Testis (tissue), 5 donors: ENCODE measurements at places on chromosomes 7 and 10. TPM values are rescaled to one million over a fixed set of nuclear protein-coding genes. Genes with fewer than 3 reads are reported as not detected.

C7orf33 gene
- polyA plus RNA-seq = not detected

OR2AE1 gene
- not detected for polyA plus RNA-seq

GIMAP7 gene
- 3.4 TPM for polyA plus RNA-seq

PLCE1 gene
- polyA plus RNA-seq = 4.2 TPM

- H3K27ac ChIP-seq = no peak overlapping the region
- H3K27me3 ChIP-seq = no peaks in the 10 kb centered on the region
- no peak for DNase-seq
- H3K36me3 ChIP-seq = no peaks in the 10 kb centered on the region
Measured at GRCh38 chr10:35092851-35093250, 2.7 kb upstream of the CUL2 start.

DNA sequence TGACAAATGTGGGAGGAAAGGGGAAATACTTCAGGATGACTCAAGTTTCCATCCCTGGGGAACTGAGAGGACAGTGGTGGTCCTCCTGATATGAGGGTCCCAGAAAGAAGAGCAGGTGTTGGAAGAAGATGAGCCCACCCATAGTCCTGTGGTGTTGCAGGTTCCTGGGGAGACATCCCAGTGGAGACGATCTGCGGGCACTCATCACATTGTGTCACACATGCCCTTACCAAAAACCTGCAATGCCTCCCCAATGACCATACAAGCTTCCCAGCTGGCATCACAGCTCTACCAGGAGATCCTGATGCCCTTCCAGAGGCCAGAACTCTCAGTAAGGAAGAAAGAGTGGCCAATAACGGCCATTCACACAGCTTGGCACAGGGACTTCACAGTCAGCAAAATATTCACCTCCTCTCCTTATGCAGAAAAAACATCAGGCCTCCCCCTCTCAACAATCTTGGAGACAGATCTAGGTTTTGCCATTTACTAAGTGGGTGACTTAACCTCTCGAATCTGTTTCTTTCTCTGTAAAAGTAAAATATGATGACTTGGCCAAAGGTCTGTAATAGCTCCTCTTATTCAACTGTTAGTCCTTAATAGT, 9.0 kb downstream of the PUS7 start:
- no peak overlapping the region for H3K27ac ChIP-seq
- H3K36me3 ChIP-seq = no peaks in the 10 kb centered on the region
- no peak overlapping the region for H3K4me3 ChIP-seq
- no peaks in the 10 kb centered on the region for H3K4me1 ChIP-seq
- no peaks in the 10 kb centered on the region for H3K27me3 ChIP-seq

DNA sequence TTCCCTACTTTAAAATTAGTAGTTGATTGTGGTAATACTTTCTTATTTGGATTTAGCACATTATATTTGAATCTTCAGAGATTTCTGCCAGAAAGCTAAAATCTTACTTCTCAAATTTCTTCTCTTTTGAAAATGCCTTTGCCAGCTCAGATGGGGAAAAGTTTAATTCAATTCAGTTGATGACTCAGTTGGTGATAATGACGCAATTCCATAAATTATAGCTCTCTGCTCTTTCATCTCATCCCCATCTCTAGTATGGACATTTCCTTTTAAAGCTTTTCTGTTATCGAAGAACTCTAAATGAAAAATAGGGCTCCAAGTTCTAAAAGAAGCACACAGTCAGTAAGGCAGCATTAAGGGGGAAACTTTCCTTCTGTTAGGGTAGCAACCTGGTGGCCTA, 25.5 kb downstream of the RNLS start:
- DNase-seq = no peak
- no peak overlapping the region for H3K27ac ChIP-seq
- H3K4me1 ChIP-seq = no peaks in the 10 kb centered on the region
- H3K36me3 ChIP-seq = no peaks in the 10 kb centered on the region
- no peak overlapping the region for H3K4me3 ChIP-seq

GRCh38 chr10:11757821-11758463, 15.8 kb downstream of the ECHDC3 start:
- H3K36me3 ChIP-seq = no peaks in the 10 kb centered on the region
- H3K4me3 ChIP-seq = no peak overlapping the region
- peak; percentile 91 for DNase-seq
- no peaks in the 10 kb centered on the region for H3K27me3 ChIP-seq

DNA sequence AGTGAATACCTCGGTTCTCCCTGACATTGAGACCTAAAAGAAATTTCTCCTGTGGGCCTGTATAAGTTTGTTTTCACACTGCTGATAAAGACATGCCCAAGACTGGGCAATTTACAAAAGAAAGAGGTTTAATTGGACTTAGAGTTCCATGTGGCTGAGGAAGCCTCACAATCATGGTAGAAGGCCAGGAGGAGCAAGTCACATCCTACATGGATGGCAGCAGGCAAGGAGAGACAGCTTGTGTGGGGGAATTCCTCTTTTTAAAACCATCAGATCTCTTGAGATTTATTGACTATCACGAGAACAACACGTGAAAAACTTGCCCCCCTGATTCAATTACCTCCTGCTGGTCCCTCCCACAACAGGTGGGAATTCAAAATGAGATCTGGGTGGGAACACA, 6.7 kb downstream of the TMEM72 start:
- H3K4me3 ChIP-seq = no peak overlapping the region
- no peaks in the 10 kb centered on the region for H3K36me3 ChIP-seq
- no peak for DNase-seq
- no peaks in the 10 kb centered on the region for H3K27me3 ChIP-seq

DNA sequence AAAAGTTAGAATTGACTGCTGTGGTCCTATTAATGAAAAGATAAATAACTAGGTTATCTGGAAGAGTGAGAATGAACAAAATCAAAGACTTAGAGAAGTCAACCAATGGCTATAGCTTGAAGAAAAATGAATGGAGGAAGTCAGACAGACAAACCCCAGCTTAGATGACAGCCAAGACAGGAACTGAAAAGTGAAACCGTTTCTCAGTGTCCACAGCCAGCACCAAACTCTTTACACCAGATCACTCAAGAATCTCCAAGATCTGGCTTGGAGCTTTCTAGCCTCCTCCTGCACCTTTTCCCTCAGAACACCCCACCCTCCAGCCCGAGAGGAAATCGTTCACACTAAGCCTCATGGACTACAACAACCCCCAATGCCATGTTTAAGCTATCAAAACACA, 167.0 kb downstream of the SFMBT2 start:
- no peaks in the 10 kb centered on the region for H3K27me3 ChIP-seq
- no peaks in the 10 kb centered on the region for H3K4me1 ChIP-seq
- H3K4me3 ChIP-seq = no peak overlapping the region
- no peak for DNase-seq
- no peak overlapping the region for H3K27ac ChIP-seq

DNA sequence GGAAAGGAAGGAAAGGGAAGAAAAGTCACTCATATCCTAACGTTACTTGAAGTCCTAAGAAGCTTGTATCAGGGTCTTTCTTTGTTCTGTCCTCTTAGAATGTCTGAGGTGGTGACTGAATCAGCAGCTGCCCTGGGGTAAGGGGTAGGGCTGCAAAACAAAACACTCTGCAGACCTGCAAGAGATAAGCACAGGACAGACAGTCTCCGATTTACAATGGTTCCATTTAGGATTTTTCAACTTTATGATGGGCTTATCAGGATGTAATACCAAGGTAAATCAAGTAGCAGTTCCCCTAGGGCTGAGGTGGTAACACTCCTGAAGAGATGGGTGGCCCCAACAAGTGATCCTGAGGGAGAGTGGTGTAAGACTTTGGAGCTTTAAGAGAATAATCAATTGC, 16.5 kb downstream of the KDM7A start:
- no peaks in the 10 kb centered on the region for H3K36me3 ChIP-seq
- no peaks in the 10 kb centered on the region for H3K27me3 ChIP-seq
- DNase-seq = no peak
- no peak overlapping the region for H3K27ac ChIP-seq

DNA sequence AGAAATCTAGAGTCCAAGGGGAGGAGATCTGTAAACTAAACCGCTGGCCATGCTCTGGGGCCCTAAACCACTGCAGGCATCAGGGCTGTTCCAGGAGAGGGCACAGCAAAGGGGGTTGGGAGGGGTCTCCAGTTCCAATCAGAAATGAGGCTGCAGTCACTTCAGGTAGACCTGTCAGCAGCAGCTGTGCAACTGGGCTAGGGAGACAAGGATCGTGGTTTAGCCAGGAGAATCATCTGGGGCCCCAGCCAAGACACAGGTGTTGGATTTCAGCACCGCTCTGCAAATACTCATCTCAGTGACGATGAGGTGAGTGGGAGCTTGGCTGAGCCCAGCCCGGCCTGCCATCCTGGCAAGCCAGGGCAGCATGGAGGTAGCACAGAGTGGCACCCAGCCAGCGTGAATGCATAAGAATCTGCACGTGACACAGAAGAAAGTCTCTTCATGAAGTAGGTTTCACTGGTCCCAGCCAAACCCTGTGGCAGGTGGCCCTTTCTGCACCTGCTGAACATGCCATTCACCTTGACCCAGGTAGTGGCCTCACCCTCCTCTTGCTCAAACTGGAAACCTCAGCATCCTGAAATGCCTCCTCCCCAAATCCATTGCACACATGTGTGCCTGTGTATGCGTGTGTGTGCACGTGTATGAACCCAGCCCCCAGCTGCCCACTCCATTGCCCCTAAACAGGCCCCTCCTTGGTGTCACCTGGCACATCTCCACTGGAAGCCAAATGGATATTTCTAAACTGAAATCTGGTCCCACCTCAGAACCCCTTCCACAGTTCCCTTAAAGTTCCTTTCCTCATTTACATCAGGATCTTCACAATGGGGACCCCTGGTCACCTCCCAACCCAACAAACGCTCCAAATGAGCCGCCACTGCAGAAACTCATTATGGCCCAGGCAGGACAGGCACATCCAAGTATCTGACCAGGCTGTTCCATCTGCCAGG, 9.6 kb downstream of the GPRIN2 start:
- no peaks in the 10 kb centered on the region for H3K36me3 ChIP-seq
- DNase-seq = peak; percentile 13
- no peaks in the 10 kb centered on the region for H3K27me3 ChIP-seq
- no peak overlapping the region for H3K4me3 ChIP-seq
- no peaks in the 10 kb centered on the region for H3K4me1 ChIP-seq

DNA sequence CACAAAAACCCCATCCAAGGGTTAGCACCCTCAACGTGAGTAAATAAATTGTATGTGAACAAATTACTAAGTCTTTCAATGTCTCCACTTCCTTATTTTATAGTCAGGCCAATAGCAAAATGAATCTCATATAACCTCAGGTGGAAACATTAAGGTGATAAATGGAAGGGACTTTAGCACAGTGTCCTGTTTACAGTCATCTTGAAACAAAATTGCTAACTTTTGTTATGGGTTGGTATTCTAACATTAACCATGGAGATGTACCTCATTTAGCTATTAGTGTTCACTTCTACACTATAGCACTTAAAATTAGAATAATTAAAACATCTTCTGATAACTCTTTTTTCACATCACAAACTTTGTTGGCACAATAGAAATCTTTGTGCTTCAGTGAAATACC, 255.8 kb upstream of the CNTNAP2 start:
- no peaks in the 10 kb centered on the region for H3K27me3 ChIP-seq
- no peak for DNase-seq
- H3K27ac ChIP-seq = no peak overlapping the region

- no peak overlapping the region for H3K4me3 ChIP-seq
- no peaks in the 10 kb centered on the region for H3K27me3 ChIP-seq
- no peak overlapping the region for H3K27ac ChIP-seq
- H3K4me1 ChIP-seq = no peaks in the 10 kb centered on the region
- DNase-seq = no peak
Measured at GRCh38 chr7:32059289-32060011, 10.8 kb downstream of the PDE1C start.

GRCh38 chr7:16055263-16055976, 365.9 kb downstream of the CRPPA start:
- H3K27ac ChIP-seq = no peak overlapping the region
- H3K4me3 ChIP-seq = no peak overlapping the region
- no peaks in the 10 kb centered on the region for H3K27me3 ChIP-seq
- H3K4me1 ChIP-seq = no peaks in the 10 kb centered on the region
- no peaks in the 10 kb centered on the region for H3K36me3 ChIP-seq
